ENCODE measurements at places on chromosomes 16 and 17. TPM values are rescaled to one million over a fixed set of nuclear protein-coding genes. Genes with fewer than 3 reads are reported as not detected.

- no peak for DNase-seq
These were observed 1.6 kb downstream of the NHERF1 start for GRCh38 chr17:74750039-74750326.

DNA sequence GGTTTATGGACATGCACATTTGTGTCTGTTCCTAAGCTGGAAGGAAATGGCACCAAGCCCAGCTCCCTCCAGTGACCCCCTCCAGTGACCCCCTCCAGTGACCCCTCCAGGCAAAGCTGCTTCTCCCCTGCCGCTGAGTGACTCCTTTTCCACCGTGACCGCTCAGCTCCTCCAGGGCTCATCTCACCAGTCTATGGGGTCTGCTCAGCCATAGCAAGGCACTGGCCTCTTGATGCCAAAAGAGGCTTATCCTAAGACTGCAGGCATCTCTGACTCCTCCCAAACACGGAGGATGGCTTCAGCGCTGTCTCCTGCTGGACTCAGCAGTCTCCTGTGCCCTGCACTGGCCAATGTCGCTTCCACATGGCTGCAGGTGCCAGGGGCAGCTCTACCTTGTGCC is 35.3 kb downstream of the FA2H start:
- DNase-seq = no peak

DNA sequence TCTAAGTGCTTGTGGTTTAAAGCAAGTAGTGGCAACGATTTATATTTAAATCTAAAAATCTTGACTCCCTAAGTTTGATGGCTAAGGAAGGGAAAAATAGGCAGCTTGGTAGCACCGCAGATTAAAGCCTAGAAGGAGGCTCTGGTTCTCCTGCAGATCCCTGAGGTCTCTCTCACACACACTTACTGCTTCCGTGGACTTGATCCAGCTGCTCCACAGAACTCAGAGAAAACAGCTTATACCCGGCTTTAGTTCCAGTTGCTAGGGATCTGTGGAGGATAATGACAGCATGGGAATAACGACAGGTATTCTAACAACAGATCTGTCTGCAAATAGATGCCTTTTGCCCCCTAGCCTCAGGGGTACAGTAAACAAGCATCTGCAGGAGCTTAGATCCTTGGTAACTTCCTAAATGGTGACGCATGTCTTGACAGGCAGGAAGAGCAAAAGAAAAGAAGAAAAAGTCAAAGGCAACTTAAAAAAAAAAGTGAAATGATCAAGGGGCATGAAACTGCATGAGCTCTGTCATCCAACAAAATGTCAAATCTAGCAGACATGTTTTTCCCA is 4.5 kb downstream of the WIPI1 start:
- DNase-seq = no peak

DNA sequence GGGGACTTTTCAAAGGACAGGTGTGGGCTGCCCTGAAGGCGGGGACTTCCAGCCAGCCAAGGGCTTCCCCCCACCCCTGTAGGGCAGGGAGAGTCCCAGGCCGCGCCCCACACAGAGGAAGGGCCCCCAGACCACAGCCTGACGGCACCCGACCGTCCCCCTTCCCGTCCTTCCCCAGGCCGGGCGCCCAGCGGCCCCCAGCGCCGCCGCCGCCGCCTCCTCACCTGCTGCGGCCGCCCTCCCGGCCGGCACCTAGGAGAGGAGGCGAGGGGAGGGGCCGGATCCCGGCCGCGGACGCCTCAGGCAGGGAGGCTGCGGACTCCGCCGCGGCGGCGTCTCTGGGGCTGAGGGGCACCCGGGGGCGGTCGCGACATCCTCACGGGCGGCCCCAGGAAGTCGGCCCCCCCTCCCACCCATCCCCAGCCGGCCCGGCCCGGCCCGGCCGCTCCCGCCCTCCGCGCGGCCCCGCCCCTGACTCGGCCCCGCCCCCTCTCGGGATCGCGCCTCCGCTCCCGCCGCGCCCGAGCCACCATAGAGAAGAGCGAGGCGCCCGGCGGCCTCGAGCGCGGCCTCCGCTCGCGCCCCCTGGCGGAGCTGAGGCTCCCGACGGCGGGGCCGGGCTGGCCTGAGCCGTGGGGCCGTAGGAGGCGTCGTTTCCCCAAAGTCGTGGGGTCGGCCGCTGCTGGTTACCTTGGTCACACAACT is 25.5 kb upstream of the RFFL start:
- peak; percentile 77 for DNase-seq

- DNase-seq = no peak
These were observed 4.6 kb downstream of the CLUH start for GRCh38 chr17:2706911-2707510.

DNA sequence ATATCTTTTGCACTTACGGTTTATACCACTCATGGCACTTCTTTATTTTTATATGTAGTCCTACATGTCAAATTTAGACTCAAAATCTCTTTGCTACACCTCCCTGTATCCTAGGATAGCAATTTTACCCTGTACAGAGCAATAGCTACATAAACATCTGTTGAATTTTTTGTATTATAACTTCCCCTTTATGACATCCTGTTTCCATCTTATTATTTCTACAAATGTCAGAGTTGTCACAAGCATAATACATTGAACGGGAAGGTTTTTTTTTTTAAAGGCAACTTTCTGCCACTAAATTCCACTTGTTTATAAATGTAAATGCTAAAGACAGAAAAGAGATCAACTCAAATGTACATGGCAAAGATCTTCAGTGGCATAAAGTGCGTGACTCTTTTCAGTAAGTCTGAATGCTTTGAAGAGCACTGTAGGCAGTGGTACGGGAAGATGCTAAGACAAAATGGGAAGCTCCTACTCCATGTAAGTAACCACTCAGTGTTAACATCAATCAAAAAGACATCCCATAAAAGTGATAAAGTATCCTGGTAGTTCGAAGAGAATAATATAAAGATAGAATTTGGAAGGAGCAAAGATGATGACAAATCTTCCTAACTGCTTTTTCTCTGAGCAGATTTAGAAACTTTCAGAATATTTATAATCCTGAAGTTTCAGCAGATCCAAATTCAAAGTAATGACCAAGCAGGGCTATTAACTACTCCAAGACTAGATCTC is 26.8 kb downstream of the GNA13 start:
- DNase-seq = no peak

DNA sequence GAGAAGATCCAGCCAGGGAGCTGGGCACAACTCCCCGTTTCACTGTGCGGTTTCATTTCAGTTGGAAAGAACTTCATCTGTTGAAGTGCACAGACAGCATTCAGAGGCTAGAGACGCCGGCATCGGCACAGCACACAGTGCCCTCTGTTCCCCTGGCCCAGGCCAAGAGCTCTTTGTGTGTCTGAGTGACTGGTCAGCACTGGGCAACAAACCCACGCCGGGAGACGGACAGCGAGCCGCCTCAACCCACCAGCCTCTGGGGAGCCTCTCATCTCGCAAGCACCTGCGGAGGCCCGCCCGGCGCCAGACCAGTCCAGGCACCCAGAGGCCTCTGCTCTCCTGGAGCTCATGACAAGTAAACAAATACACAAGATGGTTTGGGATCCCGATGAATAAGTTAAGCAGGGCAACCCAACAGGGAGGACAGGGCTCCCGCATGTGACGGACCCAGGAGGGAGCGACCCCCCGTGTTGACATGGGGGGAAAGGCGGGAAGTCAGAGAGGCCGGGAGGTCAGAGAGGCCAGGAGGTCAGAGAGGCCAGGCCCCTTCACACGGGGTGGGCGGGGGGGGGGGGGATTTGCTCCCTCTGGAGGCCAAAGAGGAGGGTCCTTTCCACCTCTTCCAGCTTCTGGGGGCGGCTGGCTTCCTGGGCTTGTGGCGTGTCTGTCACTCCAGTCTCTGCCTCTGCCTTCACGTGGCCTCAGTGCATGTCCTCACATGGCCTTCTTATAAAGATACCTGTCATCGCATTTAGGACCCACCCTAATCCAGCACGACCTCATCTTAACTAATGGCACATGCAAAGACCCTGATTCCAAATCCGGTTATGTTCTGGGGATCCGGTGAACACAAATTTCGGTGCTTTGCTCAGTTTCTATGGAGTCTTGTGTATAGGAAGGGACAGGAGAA is 25.8 kb upstream of the KLHDC4 start:
- no peak for DNase-seq

DNA sequence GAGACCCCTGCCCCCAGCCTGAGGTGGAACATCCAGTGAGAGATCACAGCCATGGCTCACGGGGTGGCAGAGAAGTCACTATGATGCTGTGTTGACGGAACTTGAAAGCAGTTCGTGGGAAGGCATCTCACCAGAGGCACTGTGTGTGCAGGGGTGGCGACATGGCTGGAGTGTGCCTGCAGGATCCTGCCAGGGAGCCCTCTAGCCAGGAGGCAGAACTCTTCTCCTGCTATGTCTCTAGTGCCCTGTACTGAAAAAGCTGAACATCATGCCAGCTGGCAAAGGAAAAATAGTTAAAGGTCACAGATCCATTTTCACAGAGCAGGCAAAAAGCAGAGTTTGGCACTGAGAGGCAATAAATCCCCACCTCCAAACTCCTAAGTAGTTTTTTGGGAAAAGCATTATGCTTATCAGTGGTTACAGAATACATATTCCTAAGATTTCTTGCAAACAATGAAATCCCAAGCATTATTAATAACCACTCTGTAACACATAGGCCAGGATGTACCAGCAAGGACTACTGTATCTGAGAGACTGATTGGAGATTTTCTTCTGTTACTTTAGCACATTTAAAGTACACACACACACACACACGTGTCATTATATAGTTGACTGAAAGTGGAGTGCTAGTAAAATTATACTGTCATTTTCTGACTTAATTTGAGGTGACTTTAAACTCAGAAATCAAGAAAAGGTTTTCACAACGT is 36.8 kb downstream of the TNRC6C start:
- DNase-seq = no peak

GRCh38 chr17:50903604-50904517 is 37.7 kb upstream of the TOB1 start:
- DNase-seq = no peak

DNA sequence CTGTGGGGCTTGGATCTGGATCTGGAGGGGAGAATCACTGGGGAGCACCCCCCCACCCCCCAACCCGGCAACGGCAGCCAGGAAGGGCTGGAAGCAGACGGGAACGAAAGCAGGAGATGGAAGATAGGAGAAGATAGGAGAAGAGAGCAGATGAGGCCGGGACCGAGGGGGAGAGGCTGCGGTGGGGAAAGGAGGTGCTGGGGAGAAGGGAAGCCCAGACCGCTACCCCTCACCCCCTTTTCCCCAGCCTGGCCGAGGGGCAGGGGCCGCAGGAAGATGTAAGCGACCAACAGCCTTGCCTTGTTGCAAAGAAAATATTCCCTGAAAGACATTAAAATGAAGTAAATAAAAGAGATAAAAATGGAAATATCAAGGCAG is 26.8 kb upstream of the CBFA2T3 start:
- DNase-seq = no peak

GRCh38 chr17:59790910-59791309 is 83.5 kb downstream of the VMP1 start:
- DNase-seq = no peak

DNA sequence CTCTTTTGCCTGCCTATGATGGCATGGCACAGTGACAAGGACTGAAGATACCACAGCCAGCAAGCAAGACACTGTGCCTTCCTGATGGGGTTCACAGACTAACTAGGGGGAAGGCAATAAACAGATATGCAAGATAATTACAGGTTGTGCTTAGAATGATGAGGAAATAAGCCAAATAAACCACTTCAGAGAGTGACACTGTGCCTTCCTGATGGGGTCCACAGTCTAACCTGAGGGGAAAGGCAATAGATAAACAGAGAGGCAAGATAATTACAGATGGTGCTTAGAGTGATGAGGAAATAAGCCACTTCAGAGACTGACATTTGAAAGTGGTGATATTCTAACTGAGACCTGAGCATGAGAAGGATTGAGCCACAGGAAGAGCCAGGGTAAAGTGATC is 84.2 kb downstream of the HS3ST2 start:
- DNase-seq = no peak

Gene RNF227
- polyA plus RNA-seq = 5.7 TPM

Gene FAM20A
- polyA plus RNA-seq = 11.6 TPM

Gene NOG
- 1.5 TPM for polyA plus RNA-seq

Gene KRT40
- polyA plus RNA-seq = not detected

Gene TBX2
- 61.1 TPM for polyA plus RNA-seq

Gene LDHD
- 8.5 TPM for polyA plus RNA-seq

Gene KRTAP2-1
- not detected for polyA plus RNA-seq

Gene HID1
- 15.8 TPM for polyA plus RNA-seq

Gene GAST
- polyA plus RNA-seq = not detected

Gene HEATR9
- not detected for polyA plus RNA-seq

Gene EXOC3L1
- polyA plus RNA-seq = 7.8 TPM

Gene GPRC5B
- 132 TPM for polyA plus RNA-seq

All from right renal pelvis (tissue), 4 donors.